ENCODE measurements at places on chromosomes 2 and 18.

DNA sequence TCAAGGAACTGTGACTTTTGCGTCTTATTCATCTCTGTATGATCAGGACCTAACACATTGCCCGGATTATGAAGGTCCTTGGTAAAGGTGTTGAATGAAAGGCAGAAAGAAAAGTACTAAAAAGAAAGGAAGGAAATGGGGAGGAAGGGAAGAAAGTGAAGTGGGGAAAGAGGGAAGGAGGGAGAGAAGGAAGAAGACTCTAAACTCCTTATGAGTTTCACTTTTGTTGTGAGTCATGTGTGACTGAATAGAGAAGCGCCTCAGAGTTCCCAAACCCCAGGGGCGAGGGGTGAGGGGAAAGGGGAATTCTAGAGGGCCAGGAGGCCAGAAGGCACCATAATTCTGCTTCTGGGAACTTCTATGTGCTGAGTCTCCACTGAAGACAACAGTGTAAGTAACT lies 30.9 kb upstream of the OSBPL6 start:
- no peak for DNase-seq

- no peak for DNase-seq
Observed at GRCh38 chr2:149029307-149029965, 9.1 kb upstream of the LYPD6B start.

DNA sequence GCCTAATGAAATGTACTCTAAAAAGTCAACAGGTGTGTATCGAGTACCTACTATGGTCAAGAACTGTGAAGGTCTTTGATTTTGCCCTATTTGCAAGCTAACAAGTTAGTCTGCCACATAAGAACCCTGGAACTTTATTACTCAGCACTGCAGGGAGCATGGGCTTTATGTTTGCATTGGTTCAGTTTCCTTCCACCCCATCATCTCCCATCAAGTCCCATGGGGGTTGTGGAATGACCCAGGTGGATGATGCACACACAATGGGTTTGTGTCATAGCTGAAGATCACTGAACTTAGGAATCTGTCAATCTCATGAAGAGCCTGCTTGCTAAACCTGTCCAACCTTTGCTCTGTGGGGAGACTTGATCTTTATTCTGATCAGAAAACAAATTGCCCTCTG lies 265.5 kb downstream of the RPRM start:
- DNase-seq: no peak

DNA sequence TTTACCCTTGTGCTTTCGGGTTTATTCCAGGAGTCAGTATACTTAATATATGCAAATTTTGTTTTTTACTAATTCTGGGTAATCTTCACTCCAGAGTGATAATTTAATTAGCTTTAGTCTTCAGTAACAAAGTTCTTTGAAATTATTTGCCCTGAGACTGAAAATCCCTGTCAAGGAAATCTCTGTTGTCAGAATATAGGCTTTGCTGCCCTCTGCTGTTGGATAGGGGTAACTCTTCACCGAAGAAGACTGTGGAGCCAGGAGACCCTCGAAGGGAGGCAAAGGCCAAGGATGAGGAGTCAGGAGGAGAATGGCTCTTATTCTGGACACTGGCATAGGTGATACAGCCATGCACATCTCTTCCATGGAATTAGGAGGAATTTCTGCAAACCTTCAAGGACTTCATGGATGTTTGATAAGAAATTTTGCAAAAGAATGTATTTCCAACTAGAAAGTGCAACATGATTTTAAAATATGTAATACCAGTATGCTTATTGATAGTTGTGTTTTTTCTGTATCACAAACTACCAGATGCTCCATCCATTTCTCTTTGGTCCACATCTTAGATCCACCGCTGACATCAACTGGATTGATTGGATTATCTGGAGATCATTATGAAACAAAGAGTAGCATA lies 182.3 kb downstream of the RDH14 start:
- peak; percentile 51 for DNase-seq

DNA sequence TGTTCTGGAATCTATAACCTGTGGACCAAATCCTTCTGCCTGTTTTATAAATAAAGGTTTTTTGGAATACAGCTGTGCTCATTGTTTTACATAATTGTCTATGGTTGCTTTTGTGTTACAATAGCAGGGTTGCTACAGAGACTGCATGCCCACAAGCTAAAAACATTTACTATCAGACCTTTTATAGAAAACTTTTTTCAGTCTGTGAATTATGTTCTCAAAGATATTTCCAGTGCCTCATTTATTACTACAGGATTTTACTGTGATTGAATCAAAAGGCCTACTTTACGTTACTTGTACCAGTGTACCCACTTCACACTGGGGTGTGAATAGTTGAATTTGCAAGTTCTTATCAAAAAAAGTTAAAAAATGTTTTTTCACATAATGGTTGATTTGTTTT lies 7.0 kb downstream of the KIAA1328 start:
- no peak for DNase-seq

DNA sequence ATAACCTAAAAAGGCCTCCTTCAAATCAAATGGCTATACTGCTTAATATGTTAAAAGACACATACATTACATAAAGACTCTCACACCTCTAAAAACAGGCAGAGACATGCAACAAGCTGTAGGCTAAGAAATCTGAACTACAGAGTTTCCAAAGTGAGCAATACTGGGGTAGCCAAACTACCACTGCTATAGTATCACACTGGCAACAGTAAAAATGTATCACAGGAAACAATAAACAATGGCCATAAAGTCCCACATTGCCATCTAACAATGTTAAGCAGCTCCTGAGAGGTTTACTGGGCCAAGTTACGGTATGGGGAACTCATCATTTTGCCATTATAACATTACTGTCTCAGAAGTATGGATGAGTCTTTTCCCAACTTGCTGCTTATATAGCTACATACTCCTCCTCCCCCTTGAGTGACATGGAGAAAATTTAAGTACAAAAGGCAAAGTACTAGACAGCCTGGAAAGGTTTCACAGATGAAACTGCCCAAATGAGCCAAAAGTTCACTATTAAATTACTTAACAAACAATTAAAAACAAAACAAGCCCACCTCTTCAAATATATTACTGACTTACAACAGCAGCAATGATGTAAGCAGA lies 50.3 kb downstream of the SS18 start:
- no peak for DNase-seq

GRCh38 chr18:47882641-47883040 lies 47.8 kb downstream of the SMAD2 start:
- DNase-seq: no peak

- no peak for DNase-seq
Observed at GRCh38 chr18:48575658-48576456, 37.0 kb downstream of the CTIF start.

DNA sequence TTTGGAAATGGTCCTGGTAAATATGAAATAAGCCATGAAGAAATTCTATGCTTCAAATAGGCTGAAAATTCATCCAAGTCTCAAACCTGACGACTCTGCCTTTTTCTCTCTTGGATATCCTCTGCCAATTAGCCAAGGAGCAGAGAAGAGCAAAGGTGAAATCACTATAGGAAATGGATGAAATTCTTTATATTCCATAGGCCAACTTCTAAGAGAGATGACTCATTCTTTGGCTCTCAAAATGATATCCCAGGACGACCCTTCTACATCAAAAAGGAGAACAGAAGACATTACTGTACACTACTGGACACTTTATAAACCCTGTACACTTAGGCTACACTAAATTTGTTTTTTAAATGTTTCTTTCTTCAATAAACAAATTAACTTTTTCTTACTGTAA lies 22.7 kb downstream of the PDE1A start:
- no peak for DNase-seq

DNA sequence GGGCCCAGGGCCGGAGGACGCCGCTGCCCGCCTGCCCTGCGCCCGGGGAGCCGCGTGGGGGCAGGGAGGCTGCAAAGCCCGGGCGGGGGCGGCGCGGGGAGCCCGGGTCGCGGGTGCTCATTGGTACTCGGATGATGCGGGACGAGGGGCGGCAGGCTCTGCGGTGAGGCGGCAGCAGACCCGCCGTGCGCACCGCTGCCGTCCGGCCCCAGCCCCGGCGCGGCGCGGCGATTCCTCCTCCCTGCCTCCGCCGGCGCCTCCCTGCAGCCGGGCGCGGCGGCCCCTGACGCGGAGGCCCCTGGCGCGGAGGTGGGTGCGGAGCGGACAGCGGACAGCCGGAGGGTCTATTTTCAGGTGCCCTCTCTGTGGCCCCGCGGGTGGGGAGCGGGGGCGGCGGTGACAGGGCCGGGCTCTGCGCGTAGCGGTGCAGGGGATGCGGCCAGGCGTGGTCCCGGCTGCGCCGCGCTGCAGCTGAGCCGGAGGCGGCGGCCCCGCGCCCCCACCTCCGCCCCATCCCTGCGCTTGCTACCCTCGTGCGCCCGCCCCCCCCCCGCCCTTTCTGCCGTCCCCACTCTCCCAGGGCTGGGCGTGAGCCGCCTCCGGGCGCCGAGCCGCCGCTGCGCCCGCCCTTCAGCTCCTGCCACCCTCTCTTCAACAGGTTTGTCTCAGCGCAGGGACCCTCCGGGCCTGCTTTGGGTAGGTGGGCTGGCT lies 640 bp downstream of the SPTBN1 start:
- DNase-seq: peak; percentile 32

DNA sequence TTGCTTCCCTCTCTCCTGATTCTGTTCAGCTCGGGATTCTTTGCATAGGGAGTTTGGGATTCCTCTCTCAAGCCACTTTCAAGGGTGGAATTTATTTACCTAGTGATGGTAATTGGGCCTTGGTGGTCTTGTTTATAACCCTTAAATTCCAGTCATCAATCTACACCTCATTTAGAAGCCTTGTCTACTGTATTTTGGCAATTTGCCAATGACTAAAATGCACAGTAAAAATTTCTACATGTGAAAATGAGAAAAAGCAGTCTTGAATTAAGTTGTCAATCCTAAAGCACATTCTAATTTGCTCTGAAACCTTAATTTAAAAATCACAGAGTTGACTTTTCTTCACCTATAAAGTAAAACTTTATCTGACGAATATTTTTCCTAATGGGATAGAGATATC lies 749.2 kb upstream of the CRIM1 start:
- no peak for DNase-seq

DNA sequence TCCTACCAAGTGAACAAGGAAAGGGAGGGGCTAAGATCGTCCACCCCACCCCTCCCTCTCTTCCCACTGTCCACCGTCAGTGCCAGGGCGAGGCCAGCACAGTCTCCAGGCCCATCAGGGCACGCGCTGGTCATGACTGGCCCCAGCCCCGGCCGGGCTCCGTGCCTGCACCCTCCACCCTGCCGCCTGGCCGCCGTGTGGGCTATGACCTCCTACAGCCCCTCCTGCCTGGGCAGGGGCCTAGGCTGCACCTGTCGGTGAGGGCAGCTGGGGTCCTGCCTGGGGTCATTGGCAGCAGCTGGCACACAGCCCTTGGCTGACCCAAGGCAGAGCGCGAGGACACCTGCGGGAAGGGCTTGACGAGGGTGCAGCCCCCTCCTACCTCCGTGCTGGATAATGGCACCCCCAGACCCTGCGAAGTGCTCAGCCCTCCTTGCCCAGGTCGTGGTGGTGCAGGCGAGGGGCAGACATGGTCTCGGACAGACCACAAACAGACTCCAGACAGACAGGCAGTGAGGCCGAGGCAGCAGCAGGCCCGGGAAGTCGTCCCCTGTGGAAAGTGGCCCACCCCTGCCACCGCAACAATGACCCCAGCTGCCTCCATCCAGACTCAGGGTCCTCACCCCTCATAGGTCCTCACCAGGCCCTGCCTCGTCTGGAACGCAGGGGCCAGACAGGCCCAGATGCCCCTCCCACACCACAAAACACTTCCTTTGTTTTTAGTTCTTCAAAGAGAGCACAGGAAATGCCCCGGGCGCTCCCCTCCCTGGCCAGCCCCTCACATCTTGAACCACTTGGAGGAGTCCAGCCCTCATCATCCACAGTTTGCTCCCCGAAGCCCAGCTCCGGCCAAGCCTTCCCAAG lies 43.1 kb upstream of the GPC1 start:
- no peak for DNase-seq

All from mesothelial cell of epicardium (in vitro differentiated cells).